ENCODE measurements at places on chromosomes 16 and 17.

- no peaks in the 10 kb centered on the region for H3K27me3 ChIP-seq
- H3K27ac ChIP-seq, result no peak overlapping the region
- no peaks in the 10 kb centered on the region for H3K4me1 ChIP-seq
- H3K36me3 ChIP-seq, result no peaks in the 10 kb centered on the region
- DNase-seq, result no peak
- H3K4me3 ChIP-seq, result no peak overlapping the region
Observed at GRCh38 chr17:16430650-16431049, 15.3 kb downstream of the TRPV2 start.

DNA sequence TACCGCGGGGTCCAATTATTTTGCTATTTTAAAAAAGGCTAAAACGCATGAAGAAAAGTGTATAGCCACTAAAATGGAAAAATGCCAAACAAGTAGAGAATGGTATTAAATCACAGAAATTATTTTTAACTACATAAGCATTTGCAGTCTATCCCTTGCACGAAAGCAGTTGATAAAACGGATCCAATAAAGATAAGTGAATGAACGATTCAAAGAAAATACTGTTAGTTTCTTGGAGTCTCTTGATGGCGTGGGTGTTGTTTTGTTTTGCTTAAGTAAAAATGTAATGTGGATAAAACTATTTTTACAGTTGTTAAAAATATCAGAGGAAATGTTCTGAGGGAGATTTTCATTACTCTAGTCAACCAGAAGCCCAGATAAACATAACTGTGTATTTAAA is 9.3 kb downstream of the HS3ST3A1 start:
- no peaks in the 10 kb centered on the region for H3K27me3 ChIP-seq
- DNase-seq, result no peak
- H3K4me3 ChIP-seq, result no peak overlapping the region
- H3K4me1 ChIP-seq, result no peaks in the 10 kb centered on the region

DNA sequence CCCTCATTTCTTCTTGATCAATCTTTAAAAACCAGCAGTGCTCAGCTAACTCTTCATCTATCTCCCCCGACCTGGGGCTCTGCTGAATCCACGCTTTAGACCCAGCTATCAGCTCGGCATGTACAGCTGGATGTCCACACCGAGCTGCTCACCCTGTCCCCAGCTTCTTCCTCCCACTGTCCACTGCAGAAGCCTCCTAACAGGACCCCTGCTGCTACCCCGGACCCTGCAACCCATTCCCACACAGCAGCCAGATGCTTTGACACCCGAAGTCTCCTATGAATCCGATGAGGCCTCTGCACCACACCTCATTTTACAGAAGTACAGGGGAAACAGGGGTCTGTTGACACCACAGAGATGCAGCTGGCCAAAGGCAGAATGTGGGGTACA is 13.8 kb downstream of the GCGR start:
- H3K36me3 ChIP-seq, result no peaks in the 10 kb centered on the region
- no peak overlapping the region for H3K27ac ChIP-seq
- no peak overlapping the region for H3K4me3 ChIP-seq
- H3K27me3 ChIP-seq, result peaks cover 34% of the 10 kb centered on the region
- peaks cover 8% of the 10 kb centered on the region for H3K4me1 ChIP-seq

- no peaks in the 10 kb centered on the region for H3K4me1 ChIP-seq
- no peaks in the 10 kb centered on the region for H3K27me3 ChIP-seq
- no peak overlapping the region for H3K27ac ChIP-seq
- DNase-seq, result no peak
Observed at GRCh38 chr17:68870161-68870826, 84.9 kb downstream of the ABCA8 start.

GRCh38 chr17:44348234-44348987 is 3.3 kb downstream of the GRN start:
- no peaks in the 10 kb centered on the region for H3K27me3 ChIP-seq

DNA sequence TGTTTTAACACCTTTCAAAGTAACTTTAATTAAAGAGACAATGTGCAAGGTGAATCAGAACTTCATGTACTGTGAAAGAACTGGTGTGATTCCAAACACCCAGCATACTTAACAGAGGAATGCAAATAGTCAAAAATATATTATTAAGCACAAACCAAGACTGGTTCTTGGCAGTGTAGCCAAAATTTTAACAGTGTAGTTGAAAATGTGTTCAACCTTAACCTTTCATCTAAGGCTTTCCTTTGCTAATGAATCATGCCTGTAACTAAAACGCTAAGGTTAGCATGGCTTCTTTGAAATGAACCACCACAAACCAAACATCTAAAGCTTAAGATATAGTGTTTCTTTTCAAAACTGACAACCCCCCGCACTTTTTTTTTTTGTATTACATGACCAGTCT is 146.3 kb upstream of the AXIN2 start:
- H3K4me1 ChIP-seq, result peaks cover 11% of the 10 kb centered on the region
- no peak overlapping the region for H3K27ac ChIP-seq
- H3K36me3 ChIP-seq, result no peaks in the 10 kb centered on the region
- H3K4me3 ChIP-seq, result no peak overlapping the region
- DNase-seq, result no peak

DNA sequence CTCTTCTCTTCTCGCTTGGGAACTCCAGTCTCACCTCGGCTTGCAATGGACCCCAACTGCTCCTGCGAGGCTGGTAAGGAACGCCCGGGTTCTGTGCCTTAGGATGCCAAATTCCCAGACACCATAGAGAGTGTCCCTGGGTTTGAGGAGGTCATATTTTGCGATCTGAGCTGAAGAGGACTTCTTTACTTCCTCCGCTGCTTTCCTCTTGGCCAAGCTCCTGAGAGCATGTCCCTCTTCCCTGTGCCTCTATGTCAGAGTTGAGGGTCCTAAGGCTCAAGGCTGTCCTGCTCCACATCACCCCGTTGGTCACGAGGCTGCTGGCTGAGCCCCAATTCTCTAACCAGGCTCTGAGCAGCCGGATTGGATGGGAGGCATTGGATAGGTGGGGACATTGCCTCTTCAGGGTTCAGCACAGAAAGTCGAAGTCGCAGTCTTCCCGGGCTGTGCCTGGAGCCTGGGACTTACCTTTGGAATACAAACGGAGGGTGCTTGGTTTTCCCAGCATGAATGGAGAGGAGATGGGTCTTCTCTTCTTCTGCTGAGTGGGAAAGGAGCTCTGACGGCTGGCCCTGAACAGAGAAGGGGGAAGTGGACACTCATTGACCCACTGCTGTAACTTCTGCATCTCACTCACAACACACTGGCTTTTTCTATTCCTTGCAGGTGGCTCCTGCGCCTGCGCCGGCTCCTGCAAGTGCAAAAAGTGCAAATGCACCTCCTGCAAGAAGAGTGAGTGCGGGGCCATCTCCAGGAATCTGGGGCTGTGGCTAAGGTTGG is 416 bp downstream of the MT1H start:
- no peaks in the 10 kb centered on the region for H3K4me1 ChIP-seq
- DNase-seq, result no peak
- H3K36me3 ChIP-seq, result no peaks in the 10 kb centered on the region
- H3K27me3 ChIP-seq, result peaks cover 83% of the 10 kb centered on the region
- H3K4me3 ChIP-seq, result no peak overlapping the region
- no peak overlapping the region for H3K27ac ChIP-seq

- no peaks in the 10 kb centered on the region for H3K4me1 ChIP-seq
- no peak overlapping the region for H3K27ac ChIP-seq
- H3K4me3 ChIP-seq, result no peak overlapping the region
Observed at GRCh38 chr16:68041783-68042182, 18.7 kb downstream of the DUS2 start.

DNA sequence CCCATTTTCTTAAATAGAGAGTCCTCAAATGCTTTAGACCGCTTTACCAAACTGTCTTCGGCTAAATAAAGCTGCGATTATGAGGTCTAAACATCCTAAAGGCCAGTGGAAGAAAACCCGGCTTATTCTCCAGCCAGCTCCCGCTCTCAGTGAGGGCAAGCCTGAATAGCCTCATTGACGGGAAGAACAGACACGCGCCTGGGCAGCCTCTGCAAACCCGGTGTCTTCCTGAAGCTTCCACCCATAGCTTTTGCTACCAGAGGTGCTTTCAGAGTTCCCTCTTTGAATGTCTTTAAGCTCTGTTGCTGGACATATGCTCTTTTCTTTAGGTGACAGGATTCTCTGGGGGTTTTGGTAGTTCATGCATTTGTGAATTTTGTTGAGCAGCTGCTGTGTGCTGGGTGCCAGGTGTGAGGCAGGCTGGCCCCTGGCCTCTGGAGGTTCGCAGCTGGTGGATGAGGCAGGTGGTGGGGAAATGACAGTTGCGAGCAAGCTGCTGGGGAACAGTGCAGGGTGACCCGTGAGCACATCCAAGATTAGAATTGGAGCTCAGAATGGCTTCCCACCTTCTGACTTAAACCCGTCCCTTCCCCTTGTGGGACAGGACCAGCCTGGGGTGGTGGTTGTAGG is 44.7 kb downstream of the CRISPLD2 start:
- no peak overlapping the region for H3K4me3 ChIP-seq
- no peaks in the 10 kb centered on the region for H3K4me1 ChIP-seq
- no peak overlapping the region for H3K27ac ChIP-seq
- H3K27me3 ChIP-seq, result peaks cover 62% of the 10 kb centered on the region
- no peaks in the 10 kb centered on the region for H3K36me3 ChIP-seq
- no peak for DNase-seq

GRCh38 chr16:1870365-1871082 is 1.4 kb downstream of the MEIOB start:
- no peak for DNase-seq
- H3K27ac ChIP-seq, result no peak overlapping the region
- H3K27me3 ChIP-seq, result no peaks in the 10 kb centered on the region
- H3K4me1 ChIP-seq, result peaks cover 10% of the 10 kb centered on the region
- H3K36me3 ChIP-seq, result no peaks in the 10 kb centered on the region

- no peak overlapping the region for H3K27ac ChIP-seq
- no peaks in the 10 kb centered on the region for H3K36me3 ChIP-seq
- H3K4me3 ChIP-seq, result no peak overlapping the region
- H3K4me1 ChIP-seq, result no peaks in the 10 kb centered on the region
Observed at GRCh38 chr17:69428252-69428980, 13.9 kb downstream of the MAP2K6 start.

GRCh38 chr17:66450008-66450851 is 147.8 kb downstream of the PRKCA start:
- H3K4me1 ChIP-seq, result peaks cover 14% of the 10 kb centered on the region
- H3K27ac ChIP-seq, result no peak overlapping the region
- H3K36me3 ChIP-seq, result no peaks in the 10 kb centered on the region
- H3K27me3 ChIP-seq, result no peaks in the 10 kb centered on the region
- DNase-seq, result no peak
